ENCODE measurements at places on chromosomes 1 and 21. TPM values are rescaled to one million over a fixed set of nuclear protein-coding genes. Genes with fewer than 3 reads are reported as not detected.

IL20 gene
- not detected for polyA plus RNA-seq

ECM1 gene
- polyA plus RNA-seq: 15.8 TPM

TMOD4 gene
- polyA plus RNA-seq: 0.75 TPM

LCE3D gene
- not detected for polyA plus RNA-seq

ARTN gene
- polyA plus RNA-seq: 1.9 TPM

GCSAML gene
- polyA plus RNA-seq: 0.17 TPM

SPATA21 gene
- polyA plus RNA-seq: 0.21 TPM

FBLIM1 gene
- 67.0 TPM for polyA plus RNA-seq

SH3BP5L gene
- 27.9 TPM for polyA plus RNA-seq

CD160 gene
- 2.3 TPM for polyA plus RNA-seq

HSPA13 gene
- 55.1 TPM for polyA plus RNA-seq

ERVH48-1 gene
- 0.21 TPM for polyA plus RNA-seq

FAM72A gene
- polyA plus RNA-seq: 4.5 TPM

HES4 gene
- 15.9 TPM for polyA plus RNA-seq

CD1E gene
- polyA plus RNA-seq: not detected

PLA2G2F gene
- polyA plus RNA-seq: 0.14 TPM

MIXL1 gene
- 0.28 TPM for polyA plus RNA-seq

- DNase-seq: no peak
These were observed 10.8 kb downstream of the SCNN1D start for GRCh38 chr1:1291023-1291528.

- no peak for DNase-seq
These were observed 3.7 kb upstream of the SHISAL2A start for GRCh38 chr1:52629325-52629643.

DNA sequence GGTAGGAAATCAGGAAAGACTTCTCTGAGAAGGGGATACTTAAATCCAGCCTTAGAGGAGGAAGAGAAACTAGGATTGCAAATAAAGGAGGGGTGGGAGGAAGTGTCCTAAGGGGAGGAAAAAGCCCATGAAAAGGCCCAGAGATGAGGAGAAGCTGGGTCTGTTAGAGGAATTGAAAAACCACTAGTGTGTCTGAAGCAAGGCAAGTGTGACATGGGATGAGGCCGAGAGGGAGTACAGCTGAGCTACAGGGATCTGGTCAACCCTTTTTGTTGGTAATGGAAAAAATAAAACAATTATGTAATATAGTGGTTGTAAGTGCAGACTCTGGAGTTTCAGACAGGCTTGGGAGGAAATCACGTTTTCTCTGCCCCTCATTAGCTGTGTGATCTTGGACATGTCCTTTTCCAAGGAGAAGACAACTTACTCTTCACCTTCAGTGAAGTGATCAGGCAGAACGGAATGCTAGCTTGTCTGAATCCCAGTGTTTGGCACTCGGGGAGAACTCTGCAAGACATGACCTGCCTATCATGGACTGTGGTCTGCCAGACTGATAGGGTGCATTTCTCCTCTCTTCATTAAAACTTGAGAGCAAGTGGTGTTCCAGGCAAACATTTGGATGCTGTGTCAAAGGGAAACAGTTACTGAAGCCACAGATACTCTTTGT, 7.4 kb upstream of the S100A10 start:
- DNase-seq: no peak

GRCh38 chr1:98480271-98480670, 181.2 kb upstream of the SNX7 start:
- DNase-seq: no peak

- DNase-seq: no peak
These were observed 157.6 kb upstream of the EDN2 start for GRCh38 chr1:41641941-41642527.

DNA sequence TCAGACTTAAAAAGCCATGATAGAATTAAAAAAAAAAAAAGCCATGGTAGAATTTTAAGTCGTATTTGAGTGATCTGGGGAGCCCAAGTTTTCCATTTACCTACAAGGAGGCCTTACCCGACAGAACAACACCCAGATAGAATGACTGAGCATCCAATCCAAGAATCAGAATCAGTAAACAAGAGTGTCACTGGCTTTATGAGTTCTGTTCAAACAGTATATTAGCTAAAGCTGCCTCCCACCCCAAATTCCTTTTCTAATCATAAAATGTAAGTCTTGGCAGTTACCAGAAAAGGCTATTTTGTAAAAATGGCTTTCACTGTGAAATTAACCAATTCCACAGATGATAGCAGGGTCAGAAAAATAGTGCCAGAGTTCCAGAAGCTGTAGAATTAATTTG, 1.2 kb downstream of the GTF2B start:
- DNase-seq: no peak

GRCh38 chr1:208538587-208538986, 294.4 kb upstream of the PLXNA2 start:
- no peak for DNase-seq

DNA sequence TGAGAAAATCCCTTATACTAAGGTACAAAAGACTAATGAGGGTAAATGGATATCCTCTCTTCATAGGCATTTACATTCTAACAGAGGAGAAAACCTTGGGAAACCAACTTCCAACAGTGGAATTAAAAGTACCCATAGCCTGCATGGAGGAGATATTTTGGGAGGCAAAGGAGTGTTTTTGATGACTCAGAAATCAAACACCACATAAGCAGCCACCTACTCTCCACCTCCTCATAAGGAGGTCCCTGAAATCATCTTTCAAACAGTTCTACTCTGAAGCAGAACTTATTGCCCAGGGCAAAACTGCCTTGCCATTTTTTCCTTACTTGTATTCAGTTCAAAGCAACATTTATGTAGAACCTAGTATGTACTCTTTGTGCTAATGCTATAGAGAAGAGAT, 211.3 kb downstream of the KCNH1 start:
- DNase-seq: no peak

- DNase-seq: no peak
These were observed 260.9 kb upstream of the DMRTA2 start for GRCh38 chr1:50684185-50684584.

GRCh38 chr1:21251773-21252471, 38.3 kb downstream of the ECE1 start:
- DNase-seq: no peak

DNA sequence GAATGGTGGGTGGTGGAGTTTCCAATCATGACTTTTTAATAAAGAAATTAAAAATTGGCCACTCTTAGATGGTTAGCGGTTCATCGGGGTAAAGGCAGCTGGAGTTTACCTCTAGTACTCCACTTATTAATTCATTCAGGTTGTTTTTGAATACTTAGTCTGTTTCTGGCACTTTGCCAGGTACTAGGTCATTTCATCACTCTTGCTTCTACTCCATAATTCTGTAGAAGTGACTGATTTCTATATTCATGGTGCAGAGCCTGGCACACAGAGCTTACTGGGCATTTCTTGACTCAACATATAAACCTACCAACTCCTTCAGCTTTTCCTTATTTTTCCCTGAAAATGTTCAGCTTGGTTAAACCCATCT, 31.5 kb downstream of the FOXD2 start:
- DNase-seq: no peak

- no peak for DNase-seq
These were observed 36.7 kb upstream of the THEM4 start for GRCh38 chr1:151945725-151946722.

DNA sequence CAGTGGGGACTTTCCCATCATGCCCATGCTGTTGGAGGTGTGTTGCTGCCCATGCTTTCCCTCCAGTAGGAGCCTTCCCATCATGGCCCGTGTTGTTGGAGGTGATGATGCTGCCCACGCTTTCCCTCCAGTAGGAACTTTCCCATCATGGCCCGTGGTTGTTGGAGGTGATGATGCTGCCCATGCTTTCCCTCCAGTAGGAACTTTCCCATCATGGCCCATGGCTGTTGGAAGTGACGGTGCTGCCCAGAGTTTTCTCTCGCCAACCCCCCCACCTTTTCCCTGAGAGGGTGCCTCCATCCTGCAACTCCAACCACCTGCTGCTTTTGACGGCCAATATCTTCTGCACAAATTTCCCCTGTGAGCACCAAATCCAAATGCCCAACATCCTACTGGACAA, 205.7 kb downstream of the TOMM20 start:
- no peak for DNase-seq

DNA sequence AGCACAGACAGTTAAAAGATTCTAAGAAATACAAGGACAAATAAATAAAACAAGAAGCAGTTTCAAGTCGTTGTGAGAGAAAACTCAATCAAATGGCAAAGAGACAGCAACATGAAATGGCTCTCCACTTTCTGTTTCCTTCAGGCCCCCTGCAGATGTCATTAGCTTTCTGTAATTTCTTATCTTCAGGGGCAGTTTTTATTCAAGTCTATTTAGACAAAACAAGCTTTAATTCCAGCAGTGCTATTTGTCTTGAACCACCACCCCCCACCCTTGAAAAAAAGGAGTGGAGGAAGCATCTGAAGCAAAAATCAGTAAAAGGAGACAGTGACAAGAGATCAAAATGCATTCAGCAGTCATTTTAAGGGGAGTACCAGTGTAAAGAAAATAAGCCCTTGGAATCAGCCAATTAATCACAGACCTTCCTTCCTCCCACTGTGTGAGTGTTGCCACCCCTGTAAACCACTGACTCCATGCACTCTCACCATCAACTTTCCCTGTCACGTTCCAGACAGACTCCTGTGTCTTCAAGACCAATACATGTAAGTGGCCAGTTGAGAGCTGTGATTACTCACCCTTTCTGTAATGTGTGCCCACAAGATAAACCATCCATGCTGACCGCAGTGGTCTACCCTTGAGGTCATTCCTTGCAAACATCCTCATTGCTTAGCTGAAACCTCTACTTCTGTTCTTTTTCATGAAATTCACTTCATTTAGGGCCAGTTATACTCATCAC, 136.1 kb upstream of the HOOK1 start:
- DNase-seq: peak; percentile 71

GRCh38 chr1:76993036-76993435, 125.8 kb downstream of the ST6GALNAC5 start:
- DNase-seq: no peak

GRCh38 chr1:222996310-222996975, 146.6 kb downstream of the TLR5 start:
- DNase-seq: no peak

DNA sequence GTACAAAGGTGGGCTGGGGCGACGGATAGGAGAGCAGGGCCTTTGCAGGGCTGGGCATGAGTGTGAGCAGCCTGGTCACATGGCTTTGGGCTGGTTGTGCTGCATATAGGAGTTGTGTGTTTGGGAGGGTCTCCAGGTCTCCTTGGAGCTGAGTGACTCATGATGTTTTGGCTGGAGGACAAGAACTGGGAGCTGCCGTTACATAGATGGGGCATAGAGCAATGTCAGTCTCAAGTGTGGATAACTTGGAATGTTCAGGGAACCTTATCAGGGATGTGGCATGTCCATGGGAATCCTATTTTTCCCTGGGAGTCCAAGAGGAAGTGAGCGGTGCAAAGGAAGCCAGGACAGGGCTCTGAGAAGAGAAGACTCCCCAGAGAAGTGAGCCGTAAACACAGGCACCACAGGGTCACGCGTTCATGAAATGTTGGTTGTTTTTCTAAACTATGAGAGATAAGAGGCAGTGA, 136.4 kb upstream of the KCNE2 start:
- DNase-seq: no peak

- no peak for DNase-seq
These were observed 210.8 kb downstream of the COL11A1 start for GRCh38 chr1:102897557-102897956.

GRCh38 chr21:33403128-33403785, at the start of gene IFNGR2:
IFNGR2 (plus strand) TSS chr21:33403413; CDS start chr21:33403544, 131 bp downstream.
- no peak for DNase-seq

GRCh38 chr1:33576821-33577599, 104.6 kb downstream of the ZSCAN20 start:
- no peak for DNase-seq

- no peak for DNase-seq
These were observed 561 bp upstream of the COQ8A start for GRCh38 chr1:226939438-226940028.

- DNase-seq: no peak
These were observed 7.1 kb downstream of the RIIAD1 start for GRCh38 chr1:151728151-151729054.

GRCh38 chr1:163785868-163786405, 464.2 kb downstream of the NUF2 start:
- DNase-seq: no peak

GRCh38 chr21:18070392-18070791, 174.2 kb upstream of the CHODL start:
- no peak for DNase-seq

- no peak for DNase-seq
These were observed 98.8 kb downstream of the CASZ1 start for GRCh38 chr1:10697621-10698160.

DNA sequence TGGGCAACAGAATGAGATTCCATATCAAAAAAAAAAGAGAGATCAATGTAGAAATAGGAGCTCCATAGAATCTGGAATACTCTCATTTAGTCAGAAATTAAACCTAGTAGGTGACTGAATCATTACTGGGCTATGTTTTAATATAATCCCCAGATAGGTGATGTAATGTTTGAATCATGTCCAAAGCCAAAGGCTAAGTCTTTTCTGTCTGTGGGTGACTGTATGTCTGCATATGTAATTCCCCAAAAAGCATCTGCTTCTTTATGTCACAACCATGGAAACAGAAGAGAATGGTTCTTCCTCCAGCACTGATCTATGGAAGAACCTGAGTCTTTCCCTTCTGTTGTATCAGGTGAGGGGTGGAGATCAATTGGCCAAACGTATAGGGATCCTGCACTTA, 5.8 kb downstream of the LAMC2 start:
- DNase-seq: no peak

Measured in left renal cortex interstitium (tissue), 4 donors.